IMR-90 (cell line): ENCODE measurements at places on chromosomes 12 and 14. TPM values are rescaled to one million over a fixed set of nuclear protein-coding genes. Genes with fewer than 3 reads are reported as not detected.

GRCh38 chr12:103457471-103457870, 38.3 kb downstream of the C12orf42 start:
- no peak overlapping the region for H3K27ac ChIP-seq
- H3K36me3 ChIP-seq, result no peaks in the 10 kb centered on the region
- no peaks in the 10 kb centered on the region for H3K27me3 ChIP-seq
- H3K4me3 ChIP-seq, result no peak overlapping the region
- no peak for DNase-seq

GRCh38 chr12:116026768-116027550, 250.5 kb downstream of the MED13L start:
- no peaks in the 10 kb centered on the region for H3K27me3 ChIP-seq
- no peaks in the 10 kb centered on the region for H3K4me1 ChIP-seq
- no peak for DNase-seq
- H3K36me3 ChIP-seq, result no peaks in the 10 kb centered on the region
- no peak overlapping the region for H3K4me3 ChIP-seq

DNA sequence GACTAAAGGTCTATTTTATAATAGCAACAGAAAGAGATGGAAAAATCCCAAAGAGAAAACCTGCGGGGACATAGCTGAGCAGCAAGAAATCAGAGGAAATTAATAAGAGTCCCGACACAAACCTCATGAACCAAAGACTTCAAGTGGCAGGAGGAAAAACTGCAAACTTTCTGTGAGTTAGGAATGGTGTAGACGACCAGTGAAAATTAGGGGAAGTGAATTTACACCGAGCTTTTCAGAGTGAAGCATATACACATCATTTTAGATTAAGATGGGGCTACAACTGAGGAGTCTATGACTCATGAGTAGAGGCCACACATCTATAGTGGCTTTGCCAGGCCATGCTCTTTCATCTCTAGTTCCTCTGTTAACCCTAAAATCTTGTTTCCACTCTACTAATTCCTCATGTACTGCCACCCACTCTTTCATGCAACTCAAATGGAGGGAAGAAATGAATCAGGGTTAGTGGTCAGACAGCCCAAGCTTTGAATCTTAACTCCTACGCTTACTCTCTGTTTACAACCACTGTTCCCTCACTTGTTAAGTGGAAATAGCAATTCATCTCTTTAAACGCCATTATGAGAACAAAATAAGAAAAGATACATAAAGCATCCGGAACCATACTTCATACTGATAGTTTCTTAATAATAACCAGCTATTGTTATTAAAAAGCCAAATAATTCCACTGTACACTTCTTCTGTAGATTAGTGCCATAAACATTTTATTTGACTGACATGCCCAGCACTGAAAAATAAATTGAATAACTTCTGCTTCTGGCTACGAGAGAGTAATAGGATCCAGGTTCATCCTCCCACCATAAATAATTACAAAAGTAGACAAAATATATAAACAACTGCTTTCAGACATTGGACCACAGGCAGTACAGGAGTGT, 219.3 kb downstream of the RMST start:
- no peak overlapping the region for H3K27ac ChIP-seq
- no peaks in the 10 kb centered on the region for H3K36me3 ChIP-seq
- H3K27me3 ChIP-seq, result no peaks in the 10 kb centered on the region
- H3K4me3 ChIP-seq, result no peak overlapping the region
- no peak for DNase-seq

DNA sequence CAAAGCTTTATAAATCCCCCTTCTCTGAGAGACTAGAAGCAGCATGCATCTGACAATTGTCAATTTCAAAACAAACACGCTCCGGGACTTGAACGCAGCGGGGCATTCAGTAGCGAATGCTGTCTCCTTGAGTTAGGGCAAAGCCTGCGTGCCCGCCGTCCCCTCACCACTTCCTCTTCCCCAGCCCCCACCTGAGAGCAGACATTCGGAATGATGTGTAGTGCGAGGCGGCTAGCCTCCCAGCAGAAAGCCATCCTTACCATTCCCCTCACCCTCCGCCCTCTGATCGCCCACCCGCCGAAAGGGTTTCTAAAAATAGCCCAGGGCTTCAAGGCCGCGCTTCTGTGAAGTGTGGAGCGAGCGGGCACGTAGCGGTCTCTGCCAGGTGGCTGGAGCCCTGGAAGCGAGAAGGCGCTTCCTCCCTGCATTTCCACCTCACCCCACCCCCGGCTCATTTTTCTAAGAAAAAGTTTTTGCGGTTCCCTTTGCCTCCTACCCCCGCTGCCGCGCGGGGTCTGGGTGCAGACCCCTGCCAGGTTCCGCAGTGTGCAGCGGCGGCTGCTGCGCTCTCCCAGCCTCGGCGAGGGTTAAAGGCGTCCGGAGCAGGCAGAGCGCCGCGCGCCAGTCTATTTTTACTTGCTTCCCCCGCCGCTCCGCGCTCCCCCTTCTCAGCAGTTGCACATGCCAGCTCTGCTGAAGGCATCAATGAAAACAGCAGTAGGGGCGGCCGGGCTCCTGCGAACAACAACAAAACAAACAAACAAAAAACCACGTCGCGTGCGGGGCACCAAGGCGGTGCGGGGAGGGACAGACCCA, 2.2 kb downstream of the PRMT8 start:
- no peak overlapping the region for H3K4me3 ChIP-seq
- no peaks in the 10 kb centered on the region for H3K4me1 ChIP-seq
- no peak for DNase-seq
- H3K27ac ChIP-seq, result no peak overlapping the region

- H3K27ac ChIP-seq, result no peak overlapping the region
- H3K4me1 ChIP-seq, result peaks cover 7% of the 10 kb centered on the region
- H3K36me3 ChIP-seq, result no peaks in the 10 kb centered on the region
- H3K27me3 ChIP-seq, result no peaks in the 10 kb centered on the region
- DNase-seq, result peak; percentile 7
- no peak overlapping the region for H3K4me3 ChIP-seq
Measured at GRCh38 chr12:88925454-88925853, 345.2 kb upstream of the KITLG start.

DNA sequence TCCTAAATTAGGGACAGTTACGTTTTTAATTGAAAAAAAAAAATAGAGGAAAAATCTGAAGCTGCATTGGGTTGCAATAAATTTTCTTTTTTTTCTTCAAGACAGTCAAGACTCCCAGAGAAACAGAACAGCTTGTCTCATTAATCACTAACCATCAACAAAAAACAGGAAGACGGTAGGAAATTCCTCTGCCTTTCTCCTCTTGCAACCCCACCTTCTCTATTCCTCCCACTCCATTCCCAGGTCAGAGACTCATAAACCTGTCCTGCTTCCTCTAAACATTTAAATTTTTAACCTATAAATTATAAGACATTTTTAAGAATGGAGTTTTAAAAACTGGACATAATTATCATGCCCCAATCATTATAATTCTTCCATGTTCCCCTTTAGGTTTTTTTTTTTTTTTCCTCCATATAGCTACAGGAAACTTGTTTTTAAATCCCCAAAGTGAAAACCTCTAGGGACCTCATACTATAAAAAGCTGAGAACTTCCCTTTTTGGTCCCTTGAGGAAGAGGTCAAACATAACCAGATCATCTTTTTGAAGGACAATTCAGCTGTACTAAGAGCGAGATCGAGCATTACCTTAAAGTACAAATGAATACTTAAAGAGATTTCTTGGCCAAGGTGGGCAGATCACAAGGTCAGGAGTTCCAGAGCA, 36.0 kb downstream of the CPM start:
- no peaks in the 10 kb centered on the region for H3K36me3 ChIP-seq
- H3K4me3 ChIP-seq, result no peak overlapping the region
- H3K4me1 ChIP-seq, result peaks cover 2% of the 10 kb centered on the region; the same call in 1 of the 2 replicates

GRCh38 chr12:92216092-92216491, 70.4 kb upstream of the BTG1 start:
- no peaks in the 10 kb centered on the region for H3K36me3 ChIP-seq
- no peaks in the 10 kb centered on the region for H3K4me1 ChIP-seq
- H3K4me3 ChIP-seq, result no peak overlapping the region
- H3K27me3 ChIP-seq, result no peaks in the 10 kb centered on the region

GRCh38 chr12:103768467-103769123, 72.4 kb downstream of the NT5DC3 start:
- peaks cover 5% of the 10 kb centered on the region for H3K36me3 ChIP-seq
- no peak overlapping the region for H3K4me3 ChIP-seq
- DNase-seq, result no peak

DNA sequence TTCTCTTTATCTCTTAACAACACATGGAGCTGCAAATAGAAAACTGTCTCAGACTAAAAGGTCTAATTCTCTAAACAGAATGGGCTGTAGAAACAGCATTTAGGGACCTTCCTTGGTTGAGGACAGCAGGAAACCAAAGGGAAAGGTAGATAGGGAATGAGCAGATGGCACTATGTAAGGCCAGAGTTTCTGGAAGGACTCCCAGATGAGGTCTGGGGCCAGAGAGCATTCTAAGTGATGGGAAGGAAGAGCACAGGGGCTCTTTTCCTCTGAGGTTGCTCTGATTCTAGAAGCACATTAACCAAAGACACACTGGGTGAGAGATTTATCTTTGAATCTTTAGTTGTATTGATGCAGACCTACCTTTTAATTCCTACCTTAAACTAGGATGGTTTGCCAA, 79.4 kb downstream of the TPH2 start:
- no peaks in the 10 kb centered on the region for H3K4me1 ChIP-seq
- no peak overlapping the region for H3K27ac ChIP-seq
- H3K36me3 ChIP-seq, result no peaks in the 10 kb centered on the region
- H3K4me3 ChIP-seq, result no peak overlapping the region
- no peak for DNase-seq

DNA sequence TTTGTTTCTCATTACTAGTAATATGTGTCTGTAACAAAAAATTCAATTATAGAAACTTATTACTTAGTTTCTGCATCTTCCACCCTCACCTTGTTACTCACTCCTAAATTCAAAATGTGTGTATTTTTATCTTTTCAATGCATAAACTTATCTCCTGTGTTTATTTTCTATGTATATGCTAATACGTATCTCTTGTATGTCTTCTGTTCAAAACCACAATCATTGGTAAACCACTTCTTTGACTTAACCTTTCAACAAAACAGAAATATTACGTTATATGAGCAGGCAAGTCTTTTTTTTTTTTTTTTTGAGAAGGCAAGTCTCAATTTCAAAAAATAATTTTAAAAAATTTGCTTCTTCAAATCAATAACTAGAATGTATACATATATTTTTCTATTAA, 39.2 kb upstream of the RPH3A start:
- no peak overlapping the region for H3K4me3 ChIP-seq
- no peaks in the 10 kb centered on the region for H3K27me3 ChIP-seq
- no peaks in the 10 kb centered on the region for H3K4me1 ChIP-seq
- H3K27ac ChIP-seq, result no peak overlapping the region
- DNase-seq, result no peak

GRCh38 chr12:86170051-86170450, 86.1 kb downstream of the MGAT4C start:
- DNase-seq, result no peak
- H3K36me3 ChIP-seq, result no peaks in the 10 kb centered on the region
- no peak overlapping the region for H3K27ac ChIP-seq
- H3K4me1 ChIP-seq, result no peaks in the 10 kb centered on the region

DNA sequence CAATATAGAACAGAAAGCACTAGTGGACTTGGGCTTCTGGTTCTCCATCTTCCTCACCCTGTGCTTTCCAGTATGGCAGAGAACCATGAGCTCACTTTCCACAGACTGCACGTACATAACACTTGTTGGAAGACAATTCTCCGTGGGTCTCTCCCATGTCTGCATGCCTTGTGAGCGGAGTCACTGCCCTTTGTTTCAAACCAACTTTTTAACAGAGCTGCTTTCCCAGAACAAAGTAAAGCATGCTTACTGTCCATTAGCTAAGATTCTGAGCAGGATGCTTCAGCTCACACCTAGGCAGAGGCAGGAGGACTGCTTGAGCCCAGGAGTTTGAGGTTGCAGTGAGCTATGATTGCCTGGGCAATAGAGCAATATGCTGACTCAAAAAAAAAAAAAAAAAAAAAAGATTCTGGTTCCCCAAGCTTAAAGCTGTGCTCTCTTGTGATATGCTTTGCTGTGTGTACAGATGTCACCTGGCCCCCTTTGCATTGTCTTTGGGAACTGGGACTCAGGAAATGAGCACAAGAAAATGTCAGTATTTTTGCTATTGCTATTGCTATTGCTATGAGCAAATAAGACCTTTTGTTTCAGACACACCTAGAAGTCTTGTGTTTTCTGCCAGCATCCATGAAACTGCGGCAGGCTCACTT, 54.6 kb upstream of the PTGR2 start:
- no peak overlapping the region for H3K4me3 ChIP-seq
- H3K27me3 ChIP-seq, result no peaks in the 10 kb centered on the region

- no peaks in the 10 kb centered on the region for H3K36me3 ChIP-seq
- H3K27ac ChIP-seq, result peak overlapping the region; percentile 70
- H3K4me1 ChIP-seq, result peaks cover 9% of the 10 kb centered on the region
- no peaks in the 10 kb centered on the region for H3K27me3 ChIP-seq
- H3K4me3 ChIP-seq, result no peak overlapping the region
Measured at GRCh38 chr12:105561546-105562198, 231.2 kb downstream of the C12orf75 start.

DNA sequence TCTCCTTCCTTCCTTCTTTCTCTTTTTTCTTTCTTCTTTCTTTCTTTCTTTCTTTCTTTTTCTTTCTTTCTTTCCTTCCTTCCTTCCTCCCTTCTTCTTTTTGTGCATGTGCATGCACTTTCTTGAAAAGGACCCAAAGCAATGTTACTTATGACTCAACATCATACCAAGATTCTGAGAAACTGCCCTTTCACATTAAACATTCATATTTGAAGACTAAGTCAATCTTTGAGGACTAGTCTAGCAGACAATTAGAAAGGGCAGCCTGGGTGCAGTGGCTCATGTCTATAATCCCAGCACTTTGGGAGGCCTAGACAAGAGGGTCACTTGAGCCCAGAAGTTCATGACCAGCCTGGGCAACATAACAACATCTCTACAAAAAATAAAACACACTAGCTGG, 212.8 kb upstream of the KITLG start:
- peak overlapping the region; percentile 41 for H3K27ac ChIP-seq
- no peaks in the 10 kb centered on the region; the same call in 1 of the 2 replicates for H3K4me1 ChIP-seq
- no peaks in the 10 kb centered on the region for H3K27me3 ChIP-seq
- H3K4me3 ChIP-seq, result no peak overlapping the region
- no peaks in the 10 kb centered on the region for H3K36me3 ChIP-seq

- H3K27ac ChIP-seq, result peak overlapping the region; percentile 97
- H3K36me3 ChIP-seq, result no peaks in the 10 kb centered on the region; the same call in 1 of the 2 replicates
- DNase-seq, result peak; percentile 69
Measured at GRCh38 chr14:54627540-54628363, 60.8 kb downstream of the SAMD4A start.

GRCh38 chr12:105025890-105026289, 39.8 kb downstream of the NOPCHAP1 start:
- no peaks in the 10 kb centered on the region for H3K27me3 ChIP-seq
- peaks cover 26% of the 10 kb centered on the region; the same call in 1 of the 2 replicates for H3K36me3 ChIP-seq
- H3K4me1 ChIP-seq, result peaks cover 6% of the 10 kb centered on the region
- no peak overlapping the region for H3K27ac ChIP-seq
- H3K4me3 ChIP-seq, result no peak overlapping the region

DNA sequence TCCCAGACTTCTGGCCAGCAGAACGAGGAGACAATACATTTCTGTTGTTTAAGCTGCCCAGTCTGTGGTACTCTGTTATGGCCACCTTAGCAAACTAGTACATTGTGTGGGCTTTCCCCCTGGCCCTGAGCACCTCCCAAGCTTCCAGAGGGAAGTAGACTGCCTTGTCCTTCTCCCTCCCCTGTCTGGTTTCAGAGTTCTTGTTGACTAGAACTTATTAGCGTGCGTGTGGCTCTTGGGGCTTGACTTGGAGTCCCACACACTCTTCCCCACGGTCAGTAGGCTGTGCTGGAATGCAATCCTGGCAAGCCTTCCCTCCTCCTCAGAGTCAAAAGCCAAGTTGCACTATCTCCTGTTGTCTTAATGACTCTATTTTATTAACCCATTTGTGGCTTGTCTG, 27.7 kb downstream of the FBLN5 start:
- H3K27ac ChIP-seq, result peak overlapping the region; percentile 23; the same call in 1 of the 2 replicates
- H3K4me3 ChIP-seq, result no peak overlapping the region
- H3K4me1 ChIP-seq, result peaks cover 4% of the 10 kb centered on the region

KLRG1 gene
- 0.54 and 0.56 TPM in 2 replicates for total RNA-seq

ATXN7L3B gene
- total RNA-seq, result 21.7 and 28.1 TPM in 2 replicates

SYCP3 gene
- total RNA-seq, result under 0.01 TPM in 1 of 2 replicates, not detected in the other

AJUBA gene
- 57.2 and 67.6 TPM in 2 replicates for total RNA-seq

PTPRB gene
- total RNA-seq, result 5.3 and 6.5 TPM in 2 replicates

CD4 gene
- total RNA-seq, result 4.2 and 5.7 TPM in 2 replicates
